Peyer's patch (tissue), 4 donors: ENCODE measurements at places on chromosomes 3 and 15. TPM values are rescaled to one million over a fixed set of nuclear protein-coding genes. Genes with fewer than 3 reads are reported as not detected.

GRCh38 chr3:31550452-31551251 is 17.9 kb downstream of the STT3B start:
- peak; percentile 48 for DNase-seq

DNA sequence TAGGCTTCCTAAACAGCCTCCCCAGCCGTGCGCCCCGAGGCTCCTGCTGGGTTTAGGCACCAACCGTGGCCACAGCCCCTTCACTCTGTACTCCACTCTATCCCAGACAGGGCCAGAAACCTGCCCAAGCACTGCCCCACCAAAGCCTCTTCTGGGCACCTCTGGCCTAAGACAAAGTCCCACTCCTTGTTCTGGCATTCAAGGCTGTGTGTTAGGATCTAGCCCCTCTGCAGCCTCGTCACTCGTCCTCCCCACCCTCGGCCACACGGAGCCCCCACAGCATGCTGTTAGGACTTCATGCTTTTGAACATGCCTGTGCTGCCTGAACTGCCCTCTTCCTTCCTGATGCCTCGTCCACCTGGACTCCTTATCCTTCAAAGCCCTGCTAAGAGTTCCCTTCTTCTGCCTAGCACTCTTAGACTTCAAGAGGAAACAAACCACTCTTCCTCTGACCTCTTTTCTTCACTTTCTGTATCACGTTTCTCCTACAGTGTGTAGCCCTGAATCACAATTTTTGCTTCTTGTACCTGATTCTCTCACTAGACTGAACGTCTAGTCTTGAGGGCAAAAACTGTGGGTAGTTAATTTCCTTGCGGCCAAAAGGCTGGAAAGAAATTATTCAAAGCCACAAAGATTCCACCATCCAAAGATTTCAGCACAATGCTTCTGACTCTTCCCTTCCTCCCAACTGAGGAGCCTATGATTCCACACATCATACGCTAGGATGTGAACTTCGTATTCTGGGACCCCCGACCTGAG is 28.6 kb downstream of the WNT7A start:
- DNase-seq, result no peak

DNA sequence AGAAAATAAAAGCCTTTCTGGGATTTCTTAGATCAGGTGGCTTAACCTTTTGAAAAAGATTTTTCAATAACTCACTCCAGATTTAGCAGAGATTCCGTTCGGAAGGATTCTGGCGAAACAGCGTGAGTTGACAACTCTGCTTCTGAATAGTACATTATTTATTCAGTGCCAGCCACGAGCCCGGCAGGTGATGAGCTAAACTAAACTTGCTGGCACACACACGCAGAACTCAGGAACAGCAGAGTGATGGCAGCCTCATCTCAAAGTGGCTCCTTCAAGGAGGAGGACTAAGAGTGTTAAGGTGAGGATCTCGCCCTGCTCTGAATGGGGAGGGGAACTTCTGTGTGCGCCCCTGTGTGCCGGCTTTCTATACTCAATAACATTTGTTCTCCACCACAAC is 114.3 kb downstream of the FAM43A start:
- no peak for DNase-seq

DNA sequence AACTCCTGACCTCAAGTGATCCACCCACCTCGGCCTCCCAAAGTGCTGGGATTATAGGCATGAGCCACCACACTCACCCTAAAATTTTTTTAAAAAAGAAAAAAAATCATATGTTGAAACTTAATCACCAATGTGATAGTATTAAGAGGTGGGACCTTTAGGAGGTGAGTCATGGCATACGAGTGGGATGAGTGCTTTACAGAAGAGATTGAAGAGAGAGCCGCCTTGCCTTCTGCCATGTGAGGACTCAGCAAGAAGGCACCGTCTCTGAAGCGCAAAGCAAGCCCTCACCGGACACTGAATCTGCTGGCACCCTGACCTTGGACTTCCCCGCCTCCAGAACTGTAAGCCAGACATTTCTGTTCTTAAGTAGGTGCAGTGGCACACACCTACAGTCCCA is 5.5 kb downstream of the ARPIN start:
- no peak for DNase-seq

- no peak for DNase-seq
These were observed 497.1 kb downstream of the ZIC1 start for GRCh38 chr3:147906285-147906684.

- no peak for DNase-seq
These were observed 404.4 kb upstream of the KCNMB2 start for GRCh38 chr3:178131801-178132200.

GRCh38 chr3:175111036-175111435 is 251.9 kb downstream of the NAALADL2 start:
- DNase-seq, result no peak

DNA sequence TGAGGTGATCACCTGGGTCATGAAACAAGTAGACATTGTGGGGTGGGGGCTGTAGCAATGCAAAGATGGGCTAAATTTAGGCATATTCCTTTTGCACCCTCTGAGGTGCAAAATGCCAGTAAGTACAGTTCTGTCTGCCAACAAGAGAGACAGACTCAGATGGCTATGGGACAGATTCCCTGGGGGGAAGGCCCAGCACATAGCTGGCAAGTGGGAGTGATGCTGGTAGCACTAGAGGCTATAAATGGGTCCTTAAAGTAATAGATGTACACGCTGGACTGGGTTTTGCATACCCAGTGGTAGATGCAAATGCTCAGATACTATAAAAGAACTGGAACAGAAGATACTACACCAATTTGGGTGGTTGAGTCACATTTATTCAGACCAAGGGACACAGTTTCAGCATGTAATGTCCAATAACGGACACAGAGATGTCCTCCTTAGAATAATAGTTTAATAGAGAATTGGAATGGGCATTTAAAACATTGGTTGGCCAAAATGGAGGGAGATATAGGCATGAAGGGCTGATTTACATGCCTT is 67.4 kb upstream of the RNU6-1 start:
- no peak for DNase-seq

The RBPMS2 gene
- total RNA-seq, result 0.80 TPM

The SLC28A2 gene
- total RNA-seq, result 66.6 TPM

The DPPA2 gene
- total RNA-seq, result not detected

The POMGNT2 gene
- 8.3 TPM for total RNA-seq

The AHSG gene
- not detected for total RNA-seq

The CADPS gene
- total RNA-seq, result 6.4 TPM

The CP gene
- 4.7 TPM for total RNA-seq

The MAPKAPK3 gene
- total RNA-seq, result 44.0 TPM
